ENCODE measurements at places on chromosomes 7 and 10. TPM values are rescaled to one million over a fixed set of nuclear protein-coding genes. Genes with fewer than 3 reads are reported as not detected.
A peak's percentile ranks its signal among the peaks of the same experiment; 100 is the strongest.

- H3K4me3 ChIP-seq, result no peak overlapping the region
- H3K27me3 ChIP-seq, result no peaks in the 10 kb centered on the region
- no peaks in the 10 kb centered on the region for H3K36me3 ChIP-seq
- DNase-seq, result no peak
These were observed 240.4 kb downstream of the KLF6 start for GRCh38 chr10:3544561-3544960.

- peaks cover 4% of the 10 kb centered on the region for H3K36me3 ChIP-seq
- DNase-seq, result no peak
- H3K4me3 ChIP-seq, result no peak overlapping the region
- H3K4me1 ChIP-seq, result peaks cover 7% of the 10 kb centered on the region
These were observed 288.9 kb downstream of the PARD3 start for GRCh38 chr10:34526186-34526585.

H2AZ2 gene
- total RNA-seq, result 176 TPM

POU6F2 gene
- 0.88 TPM for total RNA-seq

TBRG4 gene
- total RNA-seq, result 55.9 TPM

DNA sequence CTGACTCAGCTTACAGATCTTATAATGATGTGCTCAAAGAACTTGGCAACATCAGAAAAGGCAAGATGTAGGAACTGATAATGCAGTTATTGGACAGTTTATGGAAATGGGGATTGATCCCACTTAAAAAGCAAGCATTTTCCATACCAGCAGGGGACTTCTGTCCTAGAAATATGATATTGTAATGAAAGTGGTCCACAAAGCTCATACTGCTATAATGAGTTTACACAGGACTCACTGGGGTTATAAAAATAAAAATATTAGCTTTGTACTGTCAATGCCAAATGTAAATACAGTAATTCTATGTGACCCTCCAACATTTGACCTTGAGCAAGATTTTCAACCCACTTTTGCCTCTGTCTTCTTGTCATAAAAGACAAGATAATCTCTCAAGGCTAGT lies 145.5 kb upstream of the SEM1 start:
- no peaks in the 10 kb centered on the region for H3K4me1 ChIP-seq
- no peaks in the 10 kb centered on the region for H3K27me3 ChIP-seq
- no peak for DNase-seq

DNA sequence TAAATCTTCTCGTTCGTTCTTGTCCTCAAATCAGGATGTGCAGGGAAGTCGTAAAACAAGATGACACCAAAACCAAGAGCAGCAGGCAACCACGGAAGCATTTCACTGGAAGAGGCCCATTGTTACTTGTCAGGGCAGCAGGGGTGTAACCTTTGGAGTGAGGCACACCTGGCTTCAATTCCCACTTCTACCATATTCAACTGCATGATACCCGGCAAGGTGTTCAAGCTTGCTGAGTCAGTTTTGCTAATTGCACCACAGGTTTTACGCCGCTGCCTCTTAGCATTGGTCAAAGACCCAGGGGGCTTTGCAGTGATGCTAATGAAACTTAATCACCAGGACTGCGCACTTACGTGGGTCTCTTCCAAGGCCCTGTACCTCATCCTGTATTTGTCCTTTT lies 50.0 kb upstream of the PTER start:
- DNase-seq, result no peak
- H3K4me3 ChIP-seq, result no peak overlapping the region
- H3K4me1 ChIP-seq, result no peaks in the 10 kb centered on the region

DNA sequence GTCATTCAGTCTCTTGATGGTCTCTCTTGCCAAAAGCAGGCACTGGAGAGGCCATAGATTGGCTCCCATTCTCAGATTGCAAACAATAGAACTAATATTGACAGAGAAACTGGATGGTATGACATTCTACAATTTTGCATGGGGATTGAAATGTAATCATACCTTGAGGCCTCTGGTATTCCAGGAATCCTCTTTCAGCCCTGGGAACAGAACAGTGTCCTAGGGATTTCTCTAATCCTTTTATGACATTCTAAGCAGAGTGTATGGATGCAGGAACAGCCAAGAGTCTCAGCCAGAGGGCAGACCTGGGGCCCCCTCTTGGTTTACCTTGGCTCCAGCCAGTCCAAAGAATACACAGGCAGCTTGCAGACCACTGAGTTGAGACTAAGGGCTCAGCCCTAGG lies 206.4 kb downstream of the KCNMA1 start:
- H3K4me1 ChIP-seq, result peaks cover 24% of the 10 kb centered on the region
- H3K27me3 ChIP-seq, result no peaks in the 10 kb centered on the region
- H3K36me3 ChIP-seq, result no peaks in the 10 kb centered on the region

STEAP1 gene
- total RNA-seq, result 16.7 TPM

CLEC5A gene
- total RNA-seq, result not detected

GRCh38 chr10:28997734-28998133 lies 291.1 kb upstream of the LYZL1 start:
- peak overlapping the region; percentile 39 for H3K27ac ChIP-seq
- H3K4me3 ChIP-seq, result no peak overlapping the region
- peak; percentile 32 for DNase-seq
- H3K27me3 ChIP-seq, result no peaks in the 10 kb centered on the region

EBLN1 gene
- not detected for total RNA-seq

GRCh38 chr7:137421366-137421765 lies 77.8 kb upstream of the PTN start:
- H3K27me3 ChIP-seq, result no peaks in the 10 kb centered on the region
- no peak for DNase-seq
- H3K27ac ChIP-seq, result no peak overlapping the region

DNA sequence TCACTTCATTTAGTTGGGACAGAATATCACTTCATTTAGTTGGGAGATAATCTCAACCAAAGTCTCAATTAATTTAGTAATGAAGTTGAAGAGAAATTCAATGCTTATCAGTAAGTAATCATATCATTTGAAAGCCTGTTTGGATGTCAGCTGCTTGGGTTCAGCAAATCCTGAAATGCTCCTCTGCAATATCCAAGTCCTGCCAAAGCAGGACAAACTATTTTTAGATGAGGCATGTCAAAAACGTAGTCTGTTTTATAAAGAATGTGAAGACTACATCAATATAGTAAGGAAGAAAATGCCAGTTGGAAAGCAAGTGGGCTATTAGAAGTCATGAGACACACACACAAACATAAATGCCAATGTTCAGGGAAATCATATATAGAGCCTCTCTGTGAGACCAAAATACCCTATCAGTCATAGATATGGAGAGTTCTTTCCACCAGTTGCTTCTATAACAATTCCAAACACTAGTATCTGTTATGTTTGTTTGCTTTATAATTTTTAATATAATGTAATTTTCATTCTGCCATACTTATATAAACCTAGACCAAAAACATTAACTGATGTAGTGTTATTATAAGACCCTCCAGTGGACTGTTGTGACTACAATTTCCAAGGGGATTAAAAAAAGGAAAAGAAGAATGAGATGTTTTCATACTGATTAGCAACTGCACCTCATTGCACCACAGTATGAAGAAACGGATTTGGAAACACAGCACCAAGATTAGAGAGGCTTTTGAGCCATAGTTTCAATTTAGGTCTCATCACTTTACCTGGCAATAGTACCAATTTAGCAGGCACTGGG lies 160.7 kb downstream of the LRRTM3 start:
- H3K27ac ChIP-seq, result no peak overlapping the region
- H3K36me3 ChIP-seq, result no peaks in the 10 kb centered on the region
- no peaks in the 10 kb centered on the region for H3K4me1 ChIP-seq
- H3K27me3 ChIP-seq, result no peaks in the 10 kb centered on the region

DNA sequence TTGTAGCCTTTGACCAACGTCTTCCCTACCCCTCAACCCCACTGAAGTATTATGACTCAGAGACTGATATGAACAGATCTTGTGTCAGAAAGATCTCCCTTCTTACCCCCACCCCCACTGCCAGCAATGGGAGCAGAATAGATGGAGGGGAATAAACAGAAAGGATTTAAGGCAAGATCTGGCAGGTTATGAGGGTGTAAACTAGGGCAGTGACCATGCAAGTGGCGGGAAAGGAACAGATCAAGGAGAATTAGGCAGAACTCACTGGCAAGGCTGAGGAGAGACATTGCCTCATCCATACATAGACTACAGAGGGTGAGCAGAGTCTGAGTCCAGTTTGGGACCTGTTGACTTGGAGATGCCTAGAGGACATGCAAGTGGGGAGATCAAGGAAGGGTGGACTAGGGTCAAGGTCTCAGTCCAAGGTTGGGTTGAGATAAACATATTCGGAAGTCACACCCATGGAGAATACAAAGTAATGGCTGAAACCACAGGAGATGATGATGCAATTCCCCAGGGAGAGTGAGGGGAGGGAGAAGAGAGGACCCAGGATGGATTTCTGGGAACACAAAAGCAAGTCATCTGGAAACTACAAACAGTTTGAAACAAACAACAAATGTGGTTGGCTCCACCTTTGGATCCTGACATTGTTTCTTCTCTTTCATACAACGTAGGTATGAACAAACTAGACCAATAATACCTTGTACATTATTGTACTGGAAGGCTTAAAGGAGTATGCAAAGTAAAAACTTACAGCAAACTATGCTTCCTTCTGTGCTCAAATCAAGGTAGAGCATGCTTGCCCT lies 44.9 kb upstream of the IL6 start:
- no peak overlapping the region for H3K27ac ChIP-seq
- no peak overlapping the region for H3K4me3 ChIP-seq
- H3K27me3 ChIP-seq, result no peaks in the 10 kb centered on the region
- H3K36me3 ChIP-seq, result no peaks in the 10 kb centered on the region
- H3K4me1 ChIP-seq, result no peaks in the 10 kb centered on the region

MOGAT3 gene
- 6.3 TPM for total RNA-seq

DNA sequence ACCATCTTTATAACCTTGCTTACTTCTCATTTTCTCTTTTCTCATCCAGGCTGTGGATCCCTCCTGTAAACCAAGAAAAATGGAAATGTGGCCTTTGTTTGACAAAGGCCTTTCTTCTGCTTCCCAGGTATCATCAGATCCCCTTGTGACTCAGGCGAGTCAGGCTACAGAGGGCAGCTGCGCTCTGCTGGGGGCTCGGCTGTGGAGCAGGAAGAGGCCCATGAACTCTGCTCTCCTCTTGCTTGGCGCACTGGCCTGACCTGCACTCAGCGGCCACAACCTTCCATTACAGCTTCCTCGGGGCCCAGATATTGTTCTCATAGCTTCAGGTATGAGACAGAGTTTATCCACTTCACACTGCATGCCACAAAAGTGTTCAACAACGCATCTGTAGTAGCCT lies 457.6 kb upstream of the COBL start:
- no peaks in the 10 kb centered on the region for H3K4me1 ChIP-seq
- no peak for DNase-seq
- H3K36me3 ChIP-seq, result no peaks in the 10 kb centered on the region
- no peak overlapping the region for H3K27ac ChIP-seq

GRCh38 chr7:66523409-66523808 lies 105.3 kb upstream of the KCTD7 start:
- H3K36me3 ChIP-seq, result no peaks in the 10 kb centered on the region
- H3K27me3 ChIP-seq, result no peaks in the 10 kb centered on the region
- no peak overlapping the region for H3K27ac ChIP-seq
- no peaks in the 10 kb centered on the region for H3K4me1 ChIP-seq

GRCh38 chr7:68306692-68307107 lies 1291.6 kb upstream of the AUTS2 start:
- H3K4me1 ChIP-seq, result no peaks in the 10 kb centered on the region
- no peak overlapping the region for H3K27ac ChIP-seq
- no peak overlapping the region for H3K4me3 ChIP-seq
- H3K27me3 ChIP-seq, result no peaks in the 10 kb centered on the region

FRMD4A gene
- total RNA-seq, result 6.8 TPM

DNA sequence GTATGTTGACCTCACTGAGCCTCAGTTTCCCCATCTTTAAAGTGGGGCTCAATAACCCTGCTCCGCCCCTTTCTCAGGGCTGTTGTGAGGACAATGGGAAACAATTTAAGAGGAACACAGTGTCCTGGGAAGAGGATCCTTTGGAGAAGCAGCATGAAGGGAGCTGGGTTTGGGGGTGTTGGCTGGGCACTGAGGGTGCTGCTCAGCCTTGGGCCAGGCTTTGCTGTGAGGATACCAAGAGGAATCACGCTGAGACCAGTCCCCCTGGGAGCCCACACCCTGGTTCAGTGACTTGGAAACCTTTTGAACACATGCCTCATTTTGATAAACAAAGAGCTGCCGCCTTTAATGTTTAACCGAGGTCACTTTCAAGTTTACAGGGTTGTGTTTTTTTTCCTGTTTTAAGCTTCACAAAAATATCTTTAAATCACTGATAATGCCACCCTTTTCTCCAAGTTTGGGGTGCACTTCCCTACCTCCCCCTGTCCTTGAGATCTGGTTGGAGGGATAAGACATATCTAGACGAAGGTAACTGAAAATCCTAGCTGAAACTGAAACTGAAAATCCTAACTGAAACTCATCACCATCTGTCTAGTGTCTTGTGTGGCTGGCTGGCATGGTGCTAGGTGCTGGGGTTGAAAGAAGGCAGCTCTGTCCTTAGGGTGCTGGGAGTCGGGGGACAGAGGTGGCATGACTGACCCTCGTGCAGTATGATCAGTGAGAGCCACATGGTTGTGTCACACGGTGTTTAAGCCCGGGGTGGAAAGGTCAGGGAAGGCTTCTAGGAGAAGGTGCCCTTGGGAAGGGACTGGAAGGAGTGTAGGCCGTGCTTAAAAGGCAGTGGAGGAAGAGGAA lies 27.7 kb downstream of the ZNF775 start:
- no peaks in the 10 kb centered on the region for H3K36me3 ChIP-seq
- no peaks in the 10 kb centered on the region for H3K27me3 ChIP-seq
- peak overlapping the region; percentile 96 for H3K27ac ChIP-seq
- H3K4me1 ChIP-seq, result peaks cover 35% of the 10 kb centered on the region
- peak; percentile 39 for DNase-seq

GRCh38 chr7:46032942-46033341 lies 111.9 kb upstream of the IGFBP3 start:
- no peak overlapping the region for H3K27ac ChIP-seq
- no peaks in the 10 kb centered on the region for H3K27me3 ChIP-seq
- H3K4me1 ChIP-seq, result no peaks in the 10 kb centered on the region
- H3K36me3 ChIP-seq, result no peaks in the 10 kb centered on the region

DNA sequence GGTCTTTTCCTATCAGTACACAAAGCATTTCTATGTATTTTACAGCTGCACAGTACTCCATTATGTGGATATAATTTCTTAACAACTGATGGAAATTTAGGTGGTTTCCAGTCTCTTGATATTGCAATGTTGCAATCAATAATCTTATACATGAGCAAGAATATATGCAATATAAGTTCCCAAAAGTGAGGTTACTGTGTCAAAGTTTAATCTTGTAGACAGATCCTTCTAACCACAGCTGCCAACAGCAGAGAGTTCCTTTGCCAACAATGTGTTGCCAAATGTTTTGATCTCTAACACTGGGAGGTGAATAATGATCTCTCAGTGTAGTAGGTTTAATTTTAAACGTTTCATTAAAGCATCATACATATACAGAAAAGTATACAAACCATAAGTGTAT lies 54.5 kb downstream of the CUL2 start:
- no peaks in the 10 kb centered on the region for H3K27me3 ChIP-seq
- no peaks in the 10 kb centered on the region for H3K36me3 ChIP-seq
- DNase-seq, result no peak
- H3K4me3 ChIP-seq, result no peak overlapping the region
- H3K27ac ChIP-seq, result no peak overlapping the region

DNA sequence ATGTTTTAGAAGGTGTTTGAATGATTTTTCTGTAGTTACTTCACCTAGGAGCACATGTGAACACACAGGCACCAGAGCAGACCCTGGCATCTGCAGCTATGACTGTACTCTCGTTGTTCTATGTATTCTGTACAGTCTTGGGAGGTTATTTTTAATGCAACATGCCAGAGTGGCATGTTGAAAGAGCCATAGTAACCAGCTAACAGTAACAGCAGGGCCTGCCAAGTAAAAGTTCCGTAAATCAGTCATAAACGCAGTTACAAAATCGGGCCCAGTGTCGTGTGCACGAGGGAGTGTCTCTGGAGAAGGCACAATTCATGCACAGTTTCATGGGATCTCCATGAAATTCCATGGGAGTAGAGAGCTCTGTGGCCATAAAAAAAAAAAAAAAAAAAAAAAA lies 108.3 kb upstream of the CDK6 start:
- H3K27me3 ChIP-seq, result no peaks in the 10 kb centered on the region
- DNase-seq, result no peak
- no peak overlapping the region for H3K4me3 ChIP-seq
- no peak overlapping the region for H3K27ac ChIP-seq
- H3K4me1 ChIP-seq, result no peaks in the 10 kb centered on the region
- H3K36me3 ChIP-seq, result no peaks in the 10 kb centered on the region
